Activated CD4-positive, alpha-beta memory T cell treated with anti-CD3 and anti-CD28 coated beads for 36 hours (primary cell): ENCODE measurements at places on chromosomes 2 and 18.
A peak's percentile ranks its signal among the peaks of the same experiment; 100 is the strongest.

GRCh38 chr2:207995887-207996286 lies 29.4 kb downstream of the PLEKHM3 start:
- no peak for DNase-seq

DNA sequence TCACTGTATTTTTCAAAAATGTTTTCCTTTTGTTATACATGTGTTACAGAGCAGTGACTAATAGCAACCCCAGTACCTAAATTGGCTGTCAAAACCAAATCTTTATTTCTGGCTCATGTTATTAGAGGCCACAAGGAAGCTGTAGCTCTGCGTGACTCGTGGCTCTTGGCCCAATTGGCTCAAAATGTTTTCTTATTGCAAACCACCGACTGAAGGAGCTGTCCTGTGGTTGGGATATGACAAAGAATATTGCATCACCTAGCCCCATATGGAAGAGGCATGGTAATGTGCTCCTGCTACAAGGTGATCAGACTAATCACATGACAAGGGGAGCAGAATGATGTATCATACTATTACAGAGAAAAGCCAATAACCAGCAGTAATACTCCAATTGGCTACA lies 1058.5 kb downstream of the CBLN2 start:
- no peak for DNase-seq

- peak; percentile 19 for DNase-seq
Measured at GRCh38 chr2:170818036-170818751, 1.5 kb downstream of the GAD1 start.

DNA sequence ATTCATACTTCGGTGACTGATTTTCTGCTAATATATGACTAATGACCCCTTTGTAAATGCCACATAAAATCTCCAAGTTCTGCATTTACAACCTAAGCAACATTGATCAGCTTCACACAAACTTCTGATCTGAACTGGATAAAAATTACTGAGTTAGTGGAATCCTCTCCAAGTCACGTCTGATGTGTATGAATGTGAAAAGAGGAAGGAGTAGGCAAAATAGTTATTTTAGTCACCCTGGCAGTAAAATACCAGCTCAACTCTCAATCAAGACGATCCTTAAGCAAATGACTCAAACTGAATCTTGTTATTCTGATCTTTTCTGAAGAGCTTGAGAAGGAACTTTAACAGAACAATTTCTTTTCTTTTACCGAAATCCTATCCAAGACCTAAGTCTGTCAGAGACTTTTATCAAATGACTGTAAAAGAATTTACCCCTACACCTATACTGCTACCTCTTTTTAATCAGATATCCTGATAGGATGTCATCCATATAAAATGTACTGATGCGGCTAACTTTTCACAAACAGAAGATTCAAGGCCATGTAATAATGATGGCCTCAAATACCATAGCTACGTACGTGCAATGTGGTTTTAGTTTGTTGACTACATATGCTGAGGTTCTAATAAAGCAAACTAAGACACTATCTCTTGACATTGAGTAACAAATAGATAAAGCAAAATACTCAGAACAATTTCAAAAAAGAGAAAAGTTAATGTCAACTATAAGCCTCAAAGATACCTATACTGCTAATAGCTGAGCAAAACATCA lies 23.7 kb downstream of the CUL3 start:
- DNase-seq, result no peak

- DNase-seq, result peak; percentile 25
Measured at GRCh38 chr2:98828793-98829371, 98.0 kb upstream of the MGAT4A start.

GRCh38 chr2:66604326-66604725 lies 169.4 kb downstream of the MEIS1 start:
- no peak for DNase-seq

GRCh38 chr18:55149994-55150393 lies 190.7 kb upstream of the CCDC68 start:
- no peak for DNase-seq

DNA sequence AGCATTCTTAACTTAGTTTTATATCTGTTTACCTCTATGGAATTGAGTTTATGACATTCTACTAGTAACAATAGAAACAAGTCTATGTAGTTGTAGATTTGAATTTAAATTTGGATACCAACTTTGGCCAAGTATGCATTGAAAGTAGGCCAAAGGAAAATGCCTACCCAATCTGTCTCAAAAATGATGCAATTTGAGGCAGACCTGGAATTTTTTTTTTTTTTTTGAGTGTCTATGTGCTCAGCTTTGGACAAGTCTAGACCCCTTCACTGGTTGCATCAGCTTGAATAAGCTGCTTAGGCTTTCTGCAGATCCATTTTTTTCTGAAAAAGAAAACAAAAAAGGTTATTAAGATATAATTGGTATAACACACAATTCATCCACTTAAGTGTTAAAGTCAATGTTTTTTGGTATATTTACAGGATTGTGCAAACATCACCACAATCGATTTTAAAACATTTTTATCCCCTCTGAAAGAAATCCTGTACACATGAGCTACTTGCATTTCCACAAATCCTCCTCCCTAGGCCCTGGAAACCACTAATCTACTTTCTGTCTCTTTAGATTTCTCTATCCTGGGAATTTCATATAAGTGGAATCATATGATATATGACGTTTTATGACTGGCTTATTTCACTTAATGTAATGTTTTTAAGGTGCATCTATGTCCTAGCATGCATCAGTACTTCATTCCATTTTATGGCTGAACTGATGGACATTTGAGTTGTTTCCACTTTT lies 185.1 kb upstream of the CCDC68 start:
- DNase-seq, result no peak

DNA sequence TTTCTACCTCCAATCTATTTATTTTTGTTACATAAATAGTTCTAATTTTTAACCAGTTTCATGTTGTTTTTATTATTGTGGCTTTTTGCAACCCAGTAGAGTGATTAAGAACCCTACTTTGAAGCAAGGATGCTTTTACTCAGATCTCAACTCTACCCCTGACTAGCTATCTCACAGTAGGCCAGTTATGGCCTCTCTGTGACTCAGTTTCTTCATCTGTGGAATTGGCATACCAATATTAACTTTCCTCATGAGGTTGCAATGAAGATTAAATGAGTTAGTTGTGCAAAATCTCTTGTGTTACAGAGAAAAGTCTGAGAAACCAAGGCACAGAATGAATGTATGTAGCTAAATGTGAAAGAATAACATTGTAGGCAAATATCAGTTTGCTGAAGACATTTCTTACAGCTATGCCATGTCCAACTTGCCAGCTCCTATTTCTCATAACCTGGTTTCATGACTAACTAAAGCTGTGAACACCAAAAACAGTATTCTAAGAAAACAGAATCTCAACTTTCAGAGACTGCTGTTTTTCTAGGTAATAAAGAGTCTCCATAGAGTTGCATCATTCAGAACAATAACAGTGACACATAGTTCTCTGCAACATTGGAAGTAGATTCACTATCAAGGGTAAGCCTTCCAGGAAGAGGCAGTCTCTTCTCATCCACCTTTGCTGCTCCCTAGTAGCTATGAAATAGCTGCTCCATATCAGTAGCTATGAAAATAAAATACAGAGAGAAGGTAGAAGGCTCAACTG lies 33.2 kb upstream of the CYTIP start:
- no peak for DNase-seq
